ENCODE measurements at places on chromosomes 16 and 17. TPM values are rescaled to one million over a fixed set of nuclear protein-coding genes. Genes with fewer than 3 reads are reported as not detected.

- peaks cover 46% of the 10 kb centered on the region for H3K4me1 ChIP-seq
- DNase-seq, result peak; percentile 95
- H3K27ac ChIP-seq, result peak overlapping the region; percentile 100
- H3K36me3 ChIP-seq, result peaks cover 38% of the 10 kb centered on the region
Measured at GRCh38 chr16:89723279-89724250, 2.2 kb downstream of the ZNF276 start.

DNA sequence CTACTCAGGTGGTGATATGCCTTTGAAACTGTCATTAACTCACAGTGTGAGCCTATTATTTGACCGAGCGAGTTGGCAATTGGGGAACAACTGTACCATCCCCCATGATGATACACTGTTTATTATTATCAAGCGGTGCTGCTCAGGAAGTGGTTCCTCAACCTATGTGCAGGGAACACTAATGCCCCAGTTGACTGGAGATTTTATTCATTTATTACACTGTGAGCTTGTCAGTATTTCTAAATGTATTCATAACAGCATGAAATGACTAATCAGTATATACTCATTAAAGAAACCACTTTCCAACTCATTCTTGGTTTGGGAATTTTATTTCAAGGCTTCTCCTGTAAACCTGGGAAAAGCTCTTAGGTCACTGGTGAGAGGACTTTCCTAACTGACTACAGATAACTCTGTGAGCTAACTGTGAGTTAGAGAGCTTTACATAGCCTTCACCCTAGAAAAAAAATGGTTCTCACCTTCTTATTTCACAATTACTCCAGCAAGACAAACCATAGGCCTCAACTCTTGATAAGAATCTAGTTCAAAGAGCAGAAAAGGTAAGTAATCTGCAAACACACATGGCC is 42.4 kb downstream of the NXPH3 start:
- no peaks in the 10 kb centered on the region for H3K27me3 ChIP-seq
- H3K4me1 ChIP-seq, result peaks cover 38% of the 10 kb centered on the region
- DNase-seq, result no peak
- peaks cover 52% of the 10 kb centered on the region for H3K36me3 ChIP-seq
- H3K27ac ChIP-seq, result peak overlapping the region; percentile 12

- H3K27me3 ChIP-seq, result no peaks in the 10 kb centered on the region
- DNase-seq, result no peak
- H3K36me3 ChIP-seq, result no peaks in the 10 kb centered on the region
- no peak overlapping the region for H3K4me3 ChIP-seq
- H3K4me1 ChIP-seq, result no peaks in the 10 kb centered on the region
- no peak overlapping the region for H3K27ac ChIP-seq
Measured at GRCh38 chr16:23353440-23353839, 51.3 kb downstream of the SCNN1B start.

- H3K36me3 ChIP-seq, result peaks cover 68% of the 10 kb centered on the region
- H3K27ac ChIP-seq, result no peak overlapping the region
- no peak overlapping the region for H3K4me3 ChIP-seq
- no peaks in the 10 kb centered on the region for H3K27me3 ChIP-seq
Measured at GRCh38 chr17:42991471-42991870, 6.7 kb upstream of the RPL27 start.

DNA sequence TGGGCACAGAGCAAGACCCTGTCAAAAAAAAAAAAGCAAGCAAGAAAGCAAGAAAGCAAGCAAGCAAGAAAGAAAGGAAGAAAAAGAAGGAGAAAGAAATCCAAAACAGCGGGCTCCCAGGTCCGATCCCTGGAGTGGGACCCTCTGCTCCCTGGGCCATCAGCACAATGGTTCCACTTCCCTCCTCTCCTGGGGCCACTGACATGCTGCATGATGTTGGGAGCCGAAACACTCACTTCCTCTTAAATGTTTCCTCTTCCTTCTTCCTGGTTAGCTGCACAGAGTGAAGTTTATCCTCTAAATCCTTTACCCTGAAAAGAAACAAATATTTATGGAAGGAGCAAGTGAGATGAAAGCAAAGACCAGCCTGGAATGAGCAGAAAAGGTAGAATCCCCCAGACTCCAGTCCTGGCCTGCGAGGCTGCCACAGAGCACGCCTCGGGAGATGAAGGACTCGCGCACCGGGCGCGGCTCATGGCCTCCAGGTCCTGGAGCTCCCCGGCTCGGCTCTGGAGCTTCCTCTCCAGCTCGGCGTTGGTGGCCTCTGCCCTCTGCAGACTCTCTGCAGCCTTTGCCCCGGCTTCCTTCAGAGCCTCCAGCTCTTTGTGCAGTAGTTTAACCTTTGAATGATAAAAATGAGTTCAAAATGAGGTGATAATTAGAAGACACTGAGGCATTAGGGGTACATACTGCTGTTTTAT is 19.0 kb downstream of the CCDC57 start:
- peaks cover 14% of the 10 kb centered on the region for H3K4me1 ChIP-seq
- DNase-seq, result no peak
- no peaks in the 10 kb centered on the region for H3K27me3 ChIP-seq
- peaks cover 25% of the 10 kb centered on the region for H3K36me3 ChIP-seq

DNA sequence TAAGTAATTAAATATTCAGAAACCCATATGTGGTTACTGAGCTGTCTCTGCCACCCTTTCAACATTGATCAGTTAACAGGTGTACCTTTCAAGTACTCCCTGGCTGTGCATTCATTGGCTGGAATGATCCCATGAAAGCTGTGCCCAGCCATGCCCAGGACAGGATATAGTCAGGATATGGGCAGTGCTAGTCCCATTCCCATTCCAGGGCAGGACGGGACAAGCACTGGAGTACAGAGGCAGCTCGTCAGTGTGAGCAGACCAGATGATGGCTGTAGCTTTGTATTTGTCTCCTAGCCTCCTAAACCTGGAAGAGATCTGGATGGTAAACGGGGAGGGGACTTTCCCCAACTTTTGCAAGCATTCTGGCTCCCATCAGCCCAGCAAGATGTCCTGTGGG is 22.5 kb downstream of the HEATR3 start:
- no peak overlapping the region for H3K4me3 ChIP-seq
- H3K4me1 ChIP-seq, result peaks cover 2% of the 10 kb centered on the region
- H3K27ac ChIP-seq, result no peak overlapping the region
- H3K27me3 ChIP-seq, result no peaks in the 10 kb centered on the region
- DNase-seq, result no peak

PPP1R27 gene
- total RNA-seq, result not detected

GRCh38 chr16:51638339-51639135 is 487.5 kb upstream of the SALL1 start:
- H3K27me3 ChIP-seq, result no peaks in the 10 kb centered on the region
- H3K36me3 ChIP-seq, result no peaks in the 10 kb centered on the region
- no peaks in the 10 kb centered on the region for H3K4me1 ChIP-seq
- no peak overlapping the region for H3K4me3 ChIP-seq

Measured in activated CD4-positive, alpha-beta memory T cell treated with anti-CD3 and anti-CD28 coated beads, Interleukin-2, amount 10 ng/mL, durations not matched to agents 7 days and 5 days (primary cell).